ENCODE measurements at places on chromosomes 11 and 22.

GRCh38 chr22:41848468-41848867 is 15.6 kb downstream of the SREBF2 start:
- DNase-seq, result no peak

DNA sequence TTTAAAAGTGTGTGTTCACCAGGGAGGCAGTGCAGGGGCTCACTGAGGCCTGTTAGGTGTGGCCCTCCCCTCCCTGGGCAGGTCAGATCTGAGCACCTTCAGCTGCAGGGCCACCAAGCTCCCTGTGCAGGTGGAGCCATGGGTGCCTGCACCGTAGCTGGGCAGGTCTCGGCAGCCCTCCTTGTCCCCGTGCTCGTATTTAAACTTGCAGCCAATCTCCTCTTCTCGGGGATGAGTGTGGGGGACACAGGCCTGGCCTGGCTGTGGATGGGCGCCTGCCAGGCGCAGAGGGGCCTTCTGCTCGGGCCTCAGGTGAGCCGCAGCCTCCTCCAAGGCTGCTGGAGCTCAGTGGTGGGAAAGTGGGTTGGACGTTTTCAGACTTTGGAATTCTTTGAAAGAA is 19.1 kb downstream of the PHRF1 start:
- DNase-seq, result no peak

GRCh38 chr11:87083029-87083428 is 45.3 kb downstream of the TMEM135 start:
- DNase-seq, result no peak

DNA sequence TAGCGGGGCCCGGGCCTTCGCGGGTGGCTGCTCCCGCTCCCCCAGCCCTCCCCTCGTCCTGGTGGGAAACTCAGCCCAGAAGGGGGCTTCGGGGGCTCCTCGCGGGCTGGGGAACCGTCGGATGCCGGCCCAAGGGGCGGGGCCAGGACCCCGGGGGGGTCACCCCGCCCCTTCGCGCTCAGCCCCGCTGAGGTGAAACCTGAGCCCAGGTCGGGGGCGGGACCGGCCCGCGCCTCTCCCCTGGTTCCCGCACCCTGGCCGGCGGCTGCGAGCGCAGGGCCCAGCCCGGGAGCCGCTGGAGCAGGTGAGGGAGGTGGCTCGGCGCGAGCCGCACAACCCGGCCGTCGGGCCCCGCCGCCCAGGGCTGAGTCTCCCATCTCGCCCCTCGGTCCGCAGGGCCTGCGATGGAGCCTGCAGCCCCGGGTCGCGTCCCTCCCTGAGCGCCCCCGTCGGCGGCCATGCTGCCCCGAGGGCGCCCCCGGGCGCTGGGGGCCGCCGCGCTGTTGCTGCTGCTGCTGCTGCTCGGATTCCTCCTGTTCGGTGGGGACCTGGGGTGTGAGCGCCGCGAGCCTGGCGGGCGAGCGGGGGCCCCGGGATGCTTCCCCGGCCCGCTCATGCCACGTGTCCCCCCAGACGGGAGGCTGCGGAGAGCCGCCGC is at the start of gene LARGE2:
TSS of gene LARGE2 (plus strand) at position 232 of the 658 bp plus-strand sequence. CDS start at position 459, 227 bp downstream.
- no peak for DNase-seq

DNA sequence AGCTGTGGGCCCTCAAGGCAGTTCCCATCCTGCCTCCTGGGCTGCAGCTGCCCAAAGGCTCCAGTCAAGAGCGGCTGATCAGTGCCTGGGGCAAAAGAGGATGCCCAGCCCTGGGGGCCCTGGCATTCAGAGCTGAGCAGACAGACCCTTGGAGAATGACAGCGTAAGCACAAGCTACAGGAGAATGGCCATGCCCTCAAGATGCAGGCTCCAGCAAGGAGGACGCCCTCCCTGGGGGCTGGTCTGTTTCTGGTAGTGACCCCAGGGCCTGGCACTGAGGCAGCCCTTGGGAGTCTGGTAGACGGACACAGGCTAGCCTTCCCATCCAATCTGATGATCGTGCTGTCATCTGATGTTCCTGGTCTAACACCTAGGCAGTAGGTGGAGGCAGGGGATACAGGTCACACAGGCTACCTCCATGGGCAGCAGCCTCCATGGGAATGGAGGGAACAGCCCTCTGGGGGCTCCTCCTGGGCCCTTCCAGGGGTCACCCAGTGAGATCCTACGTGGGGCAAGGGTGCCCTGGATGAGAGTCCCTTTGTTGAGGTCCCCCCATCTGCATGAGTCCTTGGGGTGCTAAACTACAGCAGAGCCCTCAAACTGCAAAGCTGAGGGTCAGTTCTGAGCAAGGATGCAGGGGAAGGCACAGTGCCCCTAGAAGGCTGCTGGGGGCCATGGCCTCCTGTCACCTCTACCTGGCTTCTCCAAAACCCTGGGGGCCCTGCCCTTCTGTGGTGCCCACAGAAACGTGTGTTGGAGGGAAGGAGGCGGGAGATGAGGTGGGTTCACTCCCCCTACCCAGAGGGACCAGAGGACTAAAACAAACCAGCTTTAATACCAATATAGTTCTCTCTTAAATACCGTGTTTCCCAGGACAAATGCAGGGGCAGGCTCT is 10.2 kb upstream of the SF1 start:
- no peak for DNase-seq

GRCh38 chr11:102666331-102666957 is 39.1 kb downstream of the MMP27 start:
- DNase-seq, result peak; percentile 65

DNA sequence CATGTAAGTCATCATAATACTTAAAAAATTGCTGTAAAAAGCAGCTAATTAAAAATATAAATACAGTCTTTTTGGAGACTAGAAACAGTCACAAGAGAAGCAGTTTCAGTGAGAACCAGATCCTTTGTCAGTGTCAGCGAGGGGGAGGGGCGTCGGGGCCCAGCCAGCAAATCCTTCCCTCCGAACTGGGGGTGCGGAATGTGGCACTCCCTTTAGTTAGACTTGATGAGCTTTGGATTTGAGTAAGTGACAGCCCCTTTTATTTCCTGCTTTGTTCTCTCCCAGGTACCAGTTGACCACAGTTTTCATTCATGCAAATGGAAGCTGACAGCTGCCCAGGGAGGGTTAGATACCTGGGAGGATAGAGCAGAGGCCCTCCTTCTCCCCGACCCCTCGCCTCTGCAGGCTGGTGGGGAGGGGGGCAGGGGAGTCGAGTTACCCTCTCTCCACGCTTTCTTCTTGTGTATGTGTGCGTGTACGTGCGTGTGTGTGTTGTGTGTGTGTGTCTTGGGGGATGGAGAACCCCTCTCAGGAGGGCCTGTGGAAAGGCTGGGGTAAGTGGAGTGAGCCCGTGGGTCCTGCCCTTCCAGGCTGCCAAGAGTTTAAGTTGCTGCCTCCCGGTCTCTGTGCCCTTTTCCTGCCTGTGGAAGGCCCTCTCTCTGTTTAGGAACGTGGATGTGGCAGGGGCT is 38.3 kb downstream of the PTPRJ start:
- no peak for DNase-seq

- no peak for DNase-seq
Observed at GRCh38 chr11:64580412-64580811, 10.6 kb upstream of the SLC22A12 start.

GRCh38 chr22:23749841-23750301 is 1.0 kb downstream of the ZNF70 start:
- DNase-seq, result peak; percentile 33

GRCh38 chr11:11909727-11910126 is 68.0 kb downstream of the USP47 start:
- peak; percentile 32 for DNase-seq

GRCh38 chr11:61077936-61078335 is 24.4 kb upstream of the CD5 start:
- no peak for DNase-seq

DNA sequence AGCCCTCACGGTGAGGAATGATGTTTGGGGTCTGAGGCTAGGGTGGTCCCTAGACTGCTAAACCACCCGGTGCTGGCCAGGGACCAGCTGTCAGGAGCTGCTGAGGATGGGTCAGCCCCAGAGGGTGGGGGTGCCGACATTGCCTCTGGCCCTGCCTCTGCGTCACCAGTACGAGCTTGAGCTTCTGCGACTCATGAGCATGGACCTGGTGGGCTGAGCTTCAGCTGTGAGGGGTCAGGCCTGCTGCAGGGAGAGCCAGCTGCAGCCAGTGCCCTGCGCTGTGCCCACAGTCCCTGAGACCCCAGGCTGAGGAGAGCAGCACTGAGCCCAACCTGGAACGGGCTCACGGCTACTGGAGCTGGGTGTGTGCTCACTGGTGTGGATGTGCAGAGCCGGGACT is 7.0 kb downstream of the DERL3 start:
- DNase-seq, result no peak

GRCh38 chr22:29870574-29870973 is 12.4 kb upstream of the MTMR3 start:
- DNase-seq, result no peak

DNA sequence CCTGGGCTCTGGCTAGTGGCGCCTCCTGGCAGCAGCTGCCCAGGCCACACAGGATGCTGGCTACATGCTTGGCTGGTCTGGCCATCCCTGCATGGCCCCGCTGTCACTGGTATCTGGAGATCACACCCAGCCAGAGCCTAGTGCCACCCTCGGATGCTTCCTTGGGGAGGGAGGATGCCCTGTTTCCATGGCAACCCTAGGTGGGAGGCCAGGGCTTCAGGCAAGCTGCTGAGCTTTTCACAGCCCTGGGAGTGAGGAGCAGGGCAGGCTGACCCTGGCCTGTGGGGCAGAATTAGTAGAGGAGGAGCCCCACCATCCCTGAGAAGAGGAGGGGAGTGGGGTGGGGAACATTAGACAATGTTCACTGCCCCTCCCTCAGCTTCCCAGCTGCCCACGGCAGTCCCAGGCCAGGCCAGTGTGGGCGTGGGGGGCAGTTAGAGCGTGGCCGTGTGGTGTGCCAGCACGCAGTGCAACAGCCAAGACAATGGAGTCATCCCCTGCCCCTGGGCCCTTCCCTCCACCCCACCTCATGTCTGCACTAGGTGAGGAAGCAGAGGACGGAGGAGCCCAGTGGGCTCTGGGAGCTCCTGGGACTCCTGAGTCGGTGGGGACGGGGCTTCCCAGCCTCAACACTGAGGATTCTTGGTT is 50.4 kb downstream of the PARVB start:
- DNase-seq, result no peak

- DNase-seq, result no peak
Observed at GRCh38 chr22:26903030-26903856, 245.9 kb downstream of the MIAT start.

DNA sequence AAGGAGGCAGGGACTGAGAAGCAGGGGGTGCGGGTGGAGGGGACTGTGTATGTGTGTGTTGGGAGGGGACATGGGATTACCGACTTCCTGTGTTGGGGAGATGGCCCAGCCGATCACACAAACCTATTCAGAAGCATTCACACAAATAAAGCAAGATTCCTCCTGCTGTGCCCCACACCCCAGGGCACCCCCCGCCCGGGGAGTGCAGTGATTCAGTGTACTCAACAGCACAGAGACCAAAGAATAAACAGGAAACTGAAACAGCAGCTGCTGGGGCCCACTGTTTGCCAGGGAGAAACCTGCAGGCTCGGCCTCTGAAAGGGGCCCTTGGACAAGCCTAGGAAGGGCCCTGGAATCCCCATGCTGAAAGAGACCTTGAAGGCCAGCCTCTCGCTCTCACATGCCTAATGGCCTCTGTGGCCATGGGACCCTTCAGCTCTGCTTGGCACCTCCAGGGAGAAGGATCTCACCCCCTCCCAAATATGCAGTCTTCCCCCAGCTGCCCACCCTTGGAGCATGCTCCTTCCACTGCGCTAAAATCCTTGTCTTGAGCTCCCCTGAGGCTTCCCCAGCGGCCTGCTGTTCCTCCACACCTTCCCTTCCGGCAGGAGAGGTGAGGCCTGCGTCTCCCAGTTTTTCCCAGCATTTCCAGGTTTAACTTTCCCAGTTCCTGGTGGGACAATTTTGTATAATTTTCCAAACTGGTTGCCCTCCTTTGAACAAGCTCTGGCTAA is 72.9 kb downstream of the CSNK2A3 start:
- DNase-seq, result peak; percentile 6

DNA sequence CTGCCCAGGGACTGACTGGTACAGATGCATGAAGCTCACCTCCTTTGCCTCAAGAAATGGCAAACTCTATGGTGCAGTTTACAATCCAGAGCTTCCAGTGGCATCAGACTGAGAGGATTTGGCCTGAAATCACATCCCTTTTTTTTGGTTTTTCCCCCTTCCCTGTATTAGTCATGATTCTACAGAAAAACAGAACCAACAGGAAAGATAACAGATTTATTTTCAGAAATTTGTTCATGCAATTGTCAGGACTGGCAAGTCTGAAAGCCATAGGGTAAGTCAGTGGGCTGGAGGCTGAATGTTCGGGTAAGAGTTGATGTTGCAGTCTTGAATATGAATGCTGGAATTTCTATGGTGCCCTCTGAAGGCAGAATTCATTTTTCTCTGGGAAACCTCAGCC is 12.0 kb upstream of the ZDHHC13 start:
- DNase-seq, result no peak

DNA sequence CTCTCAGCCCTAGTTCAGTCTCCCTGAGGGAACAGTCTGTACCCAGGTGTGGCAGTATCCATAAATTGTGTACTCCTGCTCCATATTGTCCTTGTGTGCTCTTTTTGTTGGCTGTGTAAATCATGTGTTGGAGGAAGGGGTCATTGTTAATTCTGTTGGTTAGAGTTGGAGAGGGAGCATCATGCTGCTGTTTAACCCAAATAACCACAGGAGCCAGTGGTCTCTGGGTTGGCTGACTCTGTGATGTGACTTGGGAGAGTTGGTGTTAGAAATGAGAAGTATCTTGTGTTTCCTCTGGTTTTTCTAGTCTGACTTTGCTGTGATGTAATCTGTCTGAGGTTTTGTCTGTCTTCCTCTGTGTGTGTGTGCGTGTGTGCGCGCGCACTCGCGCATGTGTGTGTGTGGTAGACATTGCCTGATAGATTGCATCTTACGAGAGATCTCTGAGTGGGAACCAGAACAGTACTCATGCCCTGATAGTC is 30.5 kb downstream of the CTNND1 start:
- no peak for DNase-seq

- peak; percentile 52 for DNase-seq
Observed at GRCh38 chr11:43278193-43278956, 33.4 kb upstream of the API5 start.

DNA sequence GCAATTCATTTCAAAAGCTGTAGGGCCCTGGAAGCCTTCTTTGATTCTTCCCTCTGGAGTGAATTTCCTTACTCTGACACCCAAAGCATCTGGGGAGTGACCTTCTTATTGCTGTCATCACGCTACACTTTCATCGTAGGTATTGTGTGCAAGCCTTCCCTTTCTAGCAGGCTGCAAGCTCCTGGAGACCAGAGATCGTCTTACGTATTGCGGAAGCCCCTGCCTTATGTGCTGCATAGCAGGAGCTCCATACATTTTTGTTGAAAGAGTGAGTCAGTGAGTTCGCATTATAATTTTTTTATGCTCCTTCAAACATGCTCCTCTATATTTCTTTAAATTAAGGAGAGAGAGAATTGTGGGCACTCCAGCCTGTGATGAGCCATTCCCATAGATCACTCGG is 21.2 kb upstream of the TMEM218 start:
- no peak for DNase-seq

All from fibroblast of pulmonary artery (primary cell).